Activated T-helper 1 cell treated with anti-CD3 and anti-CD28 coated beads, Interleukin-2, amount 50 U/mL, for 16 hours (primary cell): ENCODE measurements at places on chromosomes 11 and 22.

GRCh38 chr22:25475257-25476022 is 89.0 kb upstream of the GRK3 start:
- DNase-seq: no peak

- DNase-seq: no peak
Measured at GRCh38 chr11:81570669-81571068, 1163.0 kb downstream of the FAM181B start.

DNA sequence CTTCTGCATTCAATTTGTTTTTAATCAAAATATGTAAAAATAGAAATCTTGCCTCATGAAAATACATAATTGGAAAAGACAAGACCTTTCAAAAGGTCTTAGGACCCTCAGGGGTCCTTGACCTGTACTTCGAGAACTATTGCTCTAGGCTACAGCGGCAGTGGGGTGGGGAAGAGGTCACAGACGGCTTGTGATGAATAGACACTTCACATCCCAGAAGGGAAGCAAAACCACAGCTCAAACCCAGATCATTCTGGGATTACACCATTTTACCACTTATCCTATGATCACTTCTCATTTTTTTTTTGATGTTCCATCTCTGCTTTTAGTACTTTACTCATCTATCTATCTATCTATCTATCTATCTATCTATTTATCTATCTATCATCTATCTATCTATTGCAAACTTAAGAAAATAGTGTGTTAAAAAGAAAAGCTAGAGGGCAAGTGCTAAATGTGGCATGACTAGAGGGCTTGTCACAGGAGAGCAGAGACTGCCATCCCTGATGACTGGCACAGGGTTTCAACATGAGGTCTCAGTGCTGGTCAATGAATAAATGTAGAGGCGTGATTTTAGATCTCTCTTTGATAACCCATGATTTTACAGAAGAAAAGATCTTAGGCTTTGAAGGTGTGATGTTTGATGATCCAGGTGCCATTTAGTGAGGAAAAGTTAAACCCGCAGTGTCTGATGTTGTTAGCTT is 37.1 kb downstream of the RNF141 start:
- no peak for DNase-seq

- DNase-seq: no peak
Measured at GRCh38 chr11:75351541-75351790, at the start of gene ARRB1. TSS of gene ARRB1 (minus strand) at chr11:75351661. CDS start at chr11:75351607, 54 bp downstream.

GRCh38 chr11:131910523-131911387 is 540.3 kb downstream of the NTM start:
- no peak for DNase-seq

- DNase-seq: no peak
Measured at GRCh38 chr11:66219846-66220565, 48.4 kb upstream of the RAB1B start.

DNA sequence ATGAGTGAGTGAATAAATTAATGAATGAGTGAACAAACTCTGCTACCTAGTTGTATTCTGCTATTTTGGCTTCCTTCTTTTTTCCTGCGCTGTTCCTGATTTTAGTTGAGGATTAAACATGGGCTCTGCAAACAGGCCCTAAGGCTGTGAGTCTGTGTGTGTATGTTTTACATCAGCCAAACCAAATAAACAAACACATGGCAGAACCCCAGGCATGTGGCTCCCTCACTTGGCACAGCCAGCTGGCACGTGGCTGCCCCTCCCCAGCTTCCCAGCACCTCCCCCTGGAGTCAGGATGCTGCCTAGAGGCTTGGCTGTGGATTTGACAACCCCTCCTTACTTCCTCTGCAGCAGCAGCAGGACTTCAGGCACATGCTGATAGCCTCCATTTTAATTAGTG is 593.2 kb downstream of the INSC start:
- no peak for DNase-seq

DNA sequence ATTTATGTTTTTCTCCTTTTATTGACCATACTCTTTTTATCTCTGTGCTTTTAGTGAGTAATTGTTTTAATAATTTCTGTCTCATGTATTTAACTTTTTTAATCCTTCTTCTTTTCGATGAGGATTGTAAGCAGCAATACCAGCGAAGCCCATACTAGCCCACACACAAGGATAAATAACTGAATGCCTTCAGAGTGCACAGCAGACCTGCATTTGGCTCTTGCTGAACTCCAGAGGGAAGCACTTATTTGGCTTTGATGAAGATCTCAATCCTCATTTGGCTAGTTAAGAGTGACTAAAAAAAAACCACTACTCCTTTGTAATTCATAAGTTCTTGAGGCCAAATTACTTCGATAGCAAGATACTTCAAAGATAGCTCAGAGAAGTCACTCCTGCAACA is 293.3 kb downstream of the METTL15 start:
- DNase-seq: no peak

- DNase-seq: no peak
Measured at GRCh38 chr22:46968848-46969247, 206.4 kb downstream of the TBC1D22A start.
